ENCODE measurements at places on chromosomes 7 and 10.

GRCh38 chr10:109913306-109913892 lies 9.9 kb downstream of the XPNPEP1 start:
- DNase-seq, result no peak

GRCh38 chr7:106346678-106347217 lies 62.0 kb upstream of the NAMPT start:
- peak; percentile 94 for DNase-seq

DNA sequence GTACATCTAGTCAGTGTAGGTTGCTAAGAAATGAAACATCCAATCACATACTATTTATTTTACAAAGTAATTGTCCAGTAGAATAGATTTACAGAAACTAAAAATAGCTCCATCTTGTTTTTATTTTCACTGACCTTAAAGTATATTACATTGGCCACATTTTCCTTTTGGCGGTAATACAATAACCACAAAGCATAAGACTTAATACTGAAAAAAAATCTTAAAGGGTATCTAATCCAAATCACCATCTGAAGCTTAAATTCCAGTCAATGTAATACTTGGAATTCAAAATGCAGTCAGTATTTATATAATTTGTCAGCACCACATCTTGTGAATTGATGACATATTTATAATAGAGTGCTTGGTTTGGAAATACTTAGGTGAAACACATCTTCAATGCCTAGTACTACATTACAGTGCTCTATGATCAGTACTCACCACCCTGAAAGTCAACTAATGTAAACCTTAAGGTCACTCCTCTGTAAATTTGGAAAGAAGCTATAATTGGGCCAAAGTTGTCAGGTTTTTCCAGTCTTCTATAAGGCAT lies 8.9 kb downstream of the ANKMY2 start:
- peak; percentile 50 for DNase-seq

DNA sequence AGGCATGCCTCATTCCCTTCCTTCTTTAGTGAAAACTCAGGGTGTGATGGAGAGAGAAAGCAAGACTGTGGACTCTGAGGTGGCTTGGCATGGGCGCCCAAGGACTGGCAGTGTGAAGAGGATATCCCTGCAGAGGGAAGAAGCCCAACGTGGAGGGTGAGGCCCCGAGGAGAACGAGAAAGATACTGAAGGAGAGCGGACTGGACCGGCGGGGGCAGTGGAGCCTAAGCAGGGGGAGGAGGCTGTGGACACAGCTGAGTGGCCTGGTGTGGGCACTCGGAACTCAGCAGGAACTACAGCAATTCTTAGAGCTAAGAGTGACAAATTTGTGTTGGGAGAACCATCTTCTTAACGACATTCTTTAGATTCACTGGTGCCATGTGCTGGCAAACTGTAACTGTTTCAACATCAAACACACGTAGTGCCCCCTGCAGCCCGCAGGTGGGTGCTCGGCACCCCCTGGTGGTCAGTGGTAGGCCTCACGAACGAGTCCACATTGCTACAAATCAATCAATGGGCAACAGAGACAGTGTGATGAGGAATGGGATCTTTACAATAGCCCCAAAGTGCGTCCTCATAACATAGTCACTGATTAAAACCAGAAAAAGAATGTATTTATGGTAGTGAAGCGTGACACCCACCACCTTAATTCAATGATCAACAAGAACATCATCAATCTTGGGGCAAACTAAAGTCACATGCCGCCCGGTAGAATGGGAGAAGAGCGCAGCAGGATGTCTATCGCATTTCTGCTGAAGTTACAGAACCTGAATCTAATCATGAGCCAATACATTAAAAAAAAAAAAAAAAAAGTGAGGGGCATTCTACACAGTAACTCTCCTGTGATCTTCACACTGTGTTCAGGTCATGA lies 2.0 kb upstream of the SFTPA1 start:
- DNase-seq, result peak; percentile 1

DNA sequence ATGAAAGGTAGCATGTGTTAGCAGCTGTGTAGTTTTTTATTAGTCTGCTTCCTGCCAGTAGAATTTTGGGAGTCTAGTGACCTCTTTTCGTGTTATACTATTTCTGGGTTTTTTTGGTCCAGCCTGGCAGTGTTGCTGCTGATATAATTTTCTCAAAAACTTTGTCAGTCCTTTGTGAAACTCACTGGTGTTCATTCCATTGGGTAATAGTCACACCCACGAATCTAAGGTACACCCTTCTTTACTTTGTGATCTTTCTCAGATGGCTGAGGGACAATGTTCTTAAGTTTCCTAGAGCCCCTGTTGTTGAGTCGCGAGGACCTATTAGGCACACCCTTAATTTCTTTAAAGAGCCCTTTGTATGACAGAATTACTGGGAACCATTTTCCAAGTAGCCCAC lies 52.3 kb downstream of the TPST1 start:
- DNase-seq, result no peak

- no peak for DNase-seq
Measured at GRCh38 chr7:15905251-15906040, 219.0 kb upstream of the MEOX2 start.

- no peak for DNase-seq
Measured at GRCh38 chr7:247181-247580, 42.8 kb upstream of the FOXL3 start.

- DNase-seq, result no peak
Measured at GRCh38 chr7:25180946-25181345, 47.3 kb downstream of the NPVF start.

DNA sequence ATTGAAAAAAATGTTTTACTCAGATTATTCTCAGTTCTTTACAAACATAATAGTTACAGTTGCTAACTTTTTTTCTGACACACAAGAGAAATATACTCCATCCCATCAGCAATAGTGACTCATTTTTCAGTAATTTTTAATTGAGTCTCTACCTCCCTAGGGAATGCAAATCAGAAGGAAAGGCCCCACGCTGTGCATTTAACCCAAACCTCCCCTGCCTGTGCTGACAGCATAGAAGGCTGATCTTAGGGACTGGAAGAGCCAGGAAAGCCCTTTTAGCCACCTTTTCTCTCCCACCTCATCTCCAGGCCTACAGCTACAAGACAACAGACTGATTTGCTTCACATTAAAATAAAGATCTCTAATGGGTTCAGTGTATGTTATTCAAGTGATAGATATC lies 24.7 kb upstream of the PIK3CG start:
- peak; percentile 81 for DNase-seq

- no peak for DNase-seq
Measured at GRCh38 chr7:120421151-120421651, 148.2 kb downstream of the KCND2 start.

- DNase-seq, result no peak
Measured at GRCh38 chr10:102059987-102060386, 4.0 kb upstream of the ARMH3 start.

- DNase-seq, result peak; percentile 38
Measured at GRCh38 chr7:155198901-155199845, 98.5 kb upstream of the INSIG1 start.

DNA sequence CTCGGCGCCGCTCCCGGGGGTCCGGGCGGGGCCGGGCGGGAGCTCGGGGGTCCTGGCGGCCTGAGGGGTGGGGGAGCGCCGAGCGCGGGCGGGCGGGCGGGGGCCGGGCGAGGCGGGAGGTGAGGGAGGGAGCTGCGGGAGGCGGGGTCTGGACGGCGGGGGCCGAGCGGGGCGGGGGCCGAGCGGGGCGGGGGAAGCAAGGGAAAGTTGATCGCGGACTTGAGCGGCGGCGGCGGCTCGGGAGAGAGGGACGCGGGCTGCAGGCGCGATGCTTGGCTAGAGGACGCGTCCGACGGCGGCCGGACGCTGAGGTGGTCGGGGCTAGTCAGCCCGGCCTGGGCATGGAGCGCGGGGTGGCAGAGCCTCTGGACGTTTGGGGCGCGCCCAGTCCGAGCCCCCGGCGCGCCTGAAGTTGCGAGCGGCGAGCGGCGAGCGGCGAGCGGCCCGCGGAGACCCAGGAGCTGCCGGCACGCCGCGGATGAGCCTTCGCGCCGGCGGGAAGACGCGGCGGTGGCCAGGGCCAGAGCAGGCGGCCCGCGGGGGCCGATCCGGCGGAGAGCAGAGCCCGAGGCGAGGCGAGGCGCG lies at the start of gene CDH23:
CDH23 (plus strand) TSS at position 210 of the 585 bp plus-strand sequence. CDS start 42,912 bp downstream, outside the sequence.
- DNase-seq, result no peak

DNA sequence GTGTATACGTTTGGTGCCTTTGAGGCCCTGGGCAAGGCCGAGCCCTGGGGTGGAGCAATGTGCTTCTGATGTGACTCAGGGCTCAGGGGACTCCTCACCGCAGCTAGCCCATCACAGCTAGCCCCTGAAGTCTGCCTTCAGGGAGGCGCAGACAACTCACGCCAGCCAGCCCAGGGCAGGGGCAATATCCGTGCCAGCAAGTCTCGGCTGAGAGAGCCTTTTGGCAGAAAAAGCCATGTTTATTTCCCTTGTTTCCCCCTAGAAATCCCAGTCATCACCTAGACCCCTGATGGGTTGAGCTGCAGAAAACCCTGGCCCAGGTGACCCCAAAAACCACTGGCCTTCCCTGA lies 90.4 kb downstream of the CHST15 start:
- no peak for DNase-seq

GRCh38 chr7:106620676-106621075 lies 40.3 kb downstream of the CCDC71L start:
- DNase-seq, result no peak

GRCh38 chr10:100186253-100187212 lies 704 bp upstream of the ERLIN1 start:
- no peak for DNase-seq

- peak; percentile 73 for DNase-seq
Measured at GRCh38 chr7:16753102-16753931, at the start of gene TSPAN13. TSPAN13 (plus strand) TSS chr7:16753755; CDS start chr7:16753968, 213 bp downstream.

DNA sequence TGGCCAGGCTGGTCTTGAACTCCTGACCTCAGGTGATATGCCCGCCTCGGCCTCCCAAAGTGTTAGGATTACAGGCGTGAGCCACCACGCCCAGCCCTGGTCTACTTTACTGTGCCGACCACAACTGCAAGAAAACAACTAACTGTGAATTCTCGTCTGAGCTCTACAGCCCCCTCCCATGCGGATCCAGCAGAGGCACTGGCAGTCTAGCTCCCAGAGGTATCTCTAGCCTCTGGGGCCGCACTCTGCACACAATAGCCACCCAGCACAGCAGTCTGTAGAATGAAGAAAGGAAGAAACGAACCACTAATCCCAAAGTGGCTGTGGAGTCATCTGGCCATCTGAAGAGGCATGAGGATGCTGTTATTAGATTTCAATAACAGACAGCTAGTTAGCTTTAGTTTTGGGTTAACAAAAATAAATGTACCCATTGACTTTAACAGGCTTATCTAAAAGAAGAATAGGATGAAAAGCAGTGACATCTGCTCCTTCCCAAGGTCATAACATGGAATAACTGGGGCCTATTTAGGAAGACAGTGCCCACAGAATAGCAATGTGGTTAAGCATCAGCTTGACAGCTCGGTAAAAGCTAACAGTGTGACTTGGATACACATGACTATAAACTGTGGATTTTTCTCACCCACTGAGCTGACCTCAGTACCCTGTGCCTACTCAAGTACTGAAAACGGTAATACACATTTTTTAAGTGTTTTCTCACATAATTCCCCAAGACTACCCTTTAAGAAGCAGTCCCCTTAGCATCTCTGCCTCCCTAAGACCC lies 131.9 kb downstream of the TNS3 start:
- DNase-seq, result peak; percentile 58

GRCh38 chr7:26918241-26918640 lies 53.9 kb upstream of the SKAP2 start:
- no peak for DNase-seq

GRCh38 chr10:12448729-12449391 lies 99.5 kb downstream of the CAMK1D start:
- peak; percentile 94 for DNase-seq

DNA sequence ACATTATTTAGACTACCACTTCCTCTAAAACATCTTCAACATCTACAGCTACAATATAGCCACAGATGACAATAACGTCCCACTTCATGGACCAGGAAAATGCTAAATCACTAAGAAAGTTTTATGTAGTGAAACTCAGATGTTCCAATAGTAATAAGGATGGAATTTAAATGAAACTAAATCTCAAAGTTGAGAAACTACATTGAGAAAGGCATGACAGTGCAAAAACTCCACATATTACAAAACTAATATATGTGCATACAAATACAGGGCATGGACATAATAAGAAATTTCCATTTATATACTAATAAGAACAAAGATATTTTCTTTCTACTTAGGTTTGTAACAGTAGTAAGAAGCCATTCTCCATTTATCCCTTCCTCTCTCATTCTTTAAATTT lies 31.1 kb downstream of the POT1 start:
- DNase-seq, result no peak

- DNase-seq, result peak; percentile 50
Measured at GRCh38 chr10:113985297-113985844, 58.3 kb upstream of the ADRB1 start.

GRCh38 chr10:71881647-71882355 lies 30.8 kb upstream of the PSAP start:
- DNase-seq, result no peak

- peak; percentile 6 for DNase-seq
Measured at GRCh38 chr10:42754155-42755027, 28.2 kb upstream of the BMS1 start.

DNA sequence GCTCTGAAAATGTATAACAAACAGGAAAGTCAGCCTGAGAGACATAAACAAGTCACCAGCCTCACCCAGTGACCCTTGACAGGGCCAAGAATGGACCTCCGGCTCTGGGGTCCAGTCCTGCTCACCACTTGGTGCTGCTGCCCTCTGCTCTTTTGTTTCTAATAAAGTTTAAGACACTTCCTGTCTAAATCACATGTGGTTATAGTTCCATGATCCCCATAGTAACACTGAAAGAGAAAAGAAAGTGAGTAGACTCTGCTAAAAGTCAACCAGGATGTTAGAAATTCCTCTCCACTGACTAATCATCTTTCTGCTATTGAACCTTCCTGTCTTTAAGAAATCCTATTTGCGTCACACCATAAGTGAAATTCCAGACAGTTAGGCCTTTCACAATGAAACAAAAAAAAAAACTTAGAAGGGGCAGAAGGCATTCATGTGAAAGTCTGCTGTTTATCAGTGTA lies 179.2 kb upstream of the BET1 start:
- DNase-seq, result peak; percentile 99

DNA sequence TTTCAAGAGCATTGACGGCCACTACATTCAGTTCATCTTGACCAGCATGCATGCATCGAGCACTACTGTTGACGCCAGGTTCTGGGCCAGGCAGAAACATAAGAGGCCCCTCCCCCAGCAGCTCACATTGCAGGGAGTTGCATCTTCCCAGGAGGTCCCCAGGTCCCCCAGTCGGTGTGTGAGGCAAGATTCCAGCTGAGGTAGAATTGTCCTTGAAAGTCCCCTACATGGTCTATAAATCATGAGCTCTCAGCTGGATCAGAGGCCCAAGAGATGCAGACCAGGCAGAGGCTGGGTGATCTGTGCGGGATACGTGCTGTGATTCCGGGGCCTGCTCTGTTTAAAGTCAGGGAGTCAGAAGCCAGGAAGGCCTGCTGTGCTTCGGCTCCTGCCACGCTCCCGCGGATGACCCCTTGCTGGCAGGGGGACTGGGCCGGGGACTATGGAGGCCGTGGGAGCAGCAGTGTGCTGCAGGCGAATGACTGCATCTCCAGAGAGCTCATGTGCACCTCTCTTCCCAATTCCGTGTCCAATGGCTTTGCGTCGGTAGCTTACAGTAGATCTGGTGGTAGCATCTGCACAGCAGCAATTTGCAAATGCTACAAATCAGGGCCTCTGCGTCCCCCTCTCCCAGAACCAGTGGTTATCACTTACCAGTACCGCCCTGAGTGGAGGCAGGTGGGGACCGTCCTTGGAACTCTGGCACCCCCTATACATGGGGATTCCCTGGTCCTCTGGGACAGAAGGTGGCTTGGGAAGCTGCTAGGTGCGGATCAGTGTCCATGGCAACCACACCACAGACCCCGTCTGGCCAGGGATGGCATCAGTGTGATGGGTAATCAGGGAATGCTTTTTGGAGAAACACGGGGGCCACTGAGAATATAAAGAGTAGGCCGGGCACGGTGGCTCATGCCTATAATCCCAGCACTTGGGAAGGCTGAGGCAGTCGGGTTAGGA lies 93.6 kb downstream of the RGS10 start:
- no peak for DNase-seq
